Fibroblast of pulmonary artery (primary cell): ENCODE measurements at places on chromosomes 4 and X.

DNA sequence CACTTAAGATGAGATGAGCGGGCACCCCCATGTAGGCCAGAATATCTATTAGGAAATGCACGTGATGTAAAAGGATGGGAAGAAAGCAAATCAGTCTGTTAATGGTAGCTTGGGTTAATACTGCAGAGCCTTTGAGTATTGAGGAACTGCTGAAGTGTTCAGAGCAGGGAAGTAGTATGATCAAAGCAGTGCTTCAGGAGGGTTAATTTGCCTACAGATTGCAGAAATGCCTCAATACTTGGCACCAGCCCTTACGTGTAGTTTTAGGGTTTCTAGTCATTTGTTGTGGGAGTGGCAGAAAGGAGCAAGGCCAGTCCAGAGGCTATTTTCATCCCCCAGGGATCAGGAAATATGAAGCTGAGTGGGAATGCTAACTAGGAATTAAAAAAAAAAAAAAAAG, 19.7 kb downstream of the ZFX start:
- no peak for DNase-seq

DNA sequence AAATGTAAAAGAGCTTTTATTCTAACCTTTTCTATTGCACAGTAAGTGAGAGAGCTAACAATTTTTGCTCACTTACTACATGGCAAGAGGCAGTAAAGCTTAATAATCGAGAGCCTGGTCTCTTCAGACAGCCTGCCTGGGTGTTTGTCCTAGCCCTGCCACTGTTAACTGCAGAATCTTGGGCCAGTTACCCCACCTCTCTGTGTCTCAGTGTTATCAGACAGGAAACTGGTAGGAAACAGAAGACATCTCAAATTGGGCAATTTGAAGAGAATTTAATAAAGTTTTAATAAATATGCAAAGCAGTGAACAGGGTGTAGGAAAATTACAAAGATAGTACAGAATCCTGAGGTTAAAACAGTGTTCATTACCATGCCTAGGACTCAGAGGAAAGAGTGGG, 13.4 kb downstream of the STAP1 start:
- DNase-seq, result no peak

DNA sequence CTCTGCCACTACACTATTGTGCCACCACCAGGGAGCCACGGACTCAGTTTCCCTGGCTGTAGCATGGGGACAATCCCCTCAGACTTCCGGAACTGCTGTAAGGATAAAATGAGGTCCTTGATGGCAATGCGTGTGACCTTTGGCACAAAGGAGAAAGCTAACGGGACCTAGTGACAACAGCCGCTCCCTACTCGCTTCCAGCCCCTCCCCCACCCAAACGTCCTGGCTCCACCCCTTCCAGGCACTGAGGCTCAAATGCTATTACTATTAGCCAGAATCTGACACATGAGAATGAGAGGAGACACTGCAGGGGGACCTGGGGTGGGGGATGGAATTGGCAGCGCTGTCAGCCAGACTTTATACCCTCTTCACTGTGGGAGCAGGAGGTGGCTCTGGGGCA, 5.4 kb upstream of the DUSP9 start:
- DNase-seq, result no peak

DNA sequence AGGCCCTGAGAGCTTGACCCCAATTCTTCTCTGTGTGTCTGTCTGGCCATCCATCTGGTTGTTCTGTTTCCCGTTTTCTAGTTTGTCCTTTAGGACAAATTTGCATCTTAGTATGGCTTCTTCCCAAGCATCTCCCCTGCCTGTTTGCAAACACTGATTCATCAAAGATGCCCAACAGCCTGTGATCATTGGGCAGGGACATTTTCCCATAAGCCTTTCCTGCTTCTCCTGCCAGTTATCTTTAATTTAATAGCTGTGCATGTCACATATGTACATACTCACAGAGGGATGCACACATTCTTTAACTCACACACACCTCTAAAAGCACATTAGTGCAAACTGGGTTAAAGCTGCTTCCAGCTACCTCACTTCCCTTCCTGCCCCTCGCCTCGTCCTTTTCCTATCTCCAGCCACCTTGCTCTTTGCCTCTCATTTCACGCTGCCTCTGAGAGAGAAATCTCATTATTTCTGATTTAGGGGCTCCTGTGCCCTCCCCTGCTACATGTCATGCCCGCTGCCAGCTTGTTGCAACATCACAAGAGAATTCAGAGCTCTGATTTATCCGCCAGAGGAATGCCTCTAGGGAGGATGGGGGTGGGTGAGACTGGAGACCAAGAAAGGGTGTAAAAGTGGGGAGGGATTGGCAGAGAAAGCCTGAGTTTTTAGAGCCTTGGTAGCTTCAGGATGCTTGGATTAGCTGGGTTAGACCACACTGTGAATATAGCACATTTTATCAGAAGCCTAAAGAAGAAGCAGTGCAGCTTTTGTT, 100.6 kb downstream of the NHS start:
- DNase-seq, result peak; percentile 24

- no peak for DNase-seq
These were observed 91.9 kb downstream of the ANOS1 start for GRCh38 chrX:8639949-8640475.

DNA sequence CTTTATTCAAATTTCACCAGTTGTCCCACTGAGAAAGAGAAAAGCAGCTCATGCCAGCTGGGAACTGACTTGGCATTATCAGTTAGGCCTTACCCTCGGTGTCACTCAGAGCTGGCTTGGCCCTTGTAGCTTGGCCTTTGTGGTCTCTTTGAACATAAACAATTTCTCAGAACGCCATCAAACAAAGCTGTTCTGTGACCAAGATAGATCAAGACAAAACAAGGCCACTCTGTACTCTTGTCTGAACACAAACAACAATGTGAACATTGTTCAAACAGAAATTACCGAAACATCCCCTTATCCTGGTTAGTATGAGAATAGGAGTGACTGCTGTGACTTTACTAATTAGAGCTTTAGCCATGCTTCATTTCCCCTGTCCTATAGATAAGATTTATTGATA, 57.2 kb downstream of the DIPK2B start:
- no peak for DNase-seq

- DNase-seq, result no peak
These were observed 276.7 kb upstream of the PPARGC1A start for GRCh38 chr4:24166501-24166900.
